Activated T-cell treated with anti-CD3 and anti-CD28 coated beads, Interleukin-2, amount 50 U/mL, for 48 hours (primary cell): ENCODE measurements at places on chromosomes 7 and 10.

DNA sequence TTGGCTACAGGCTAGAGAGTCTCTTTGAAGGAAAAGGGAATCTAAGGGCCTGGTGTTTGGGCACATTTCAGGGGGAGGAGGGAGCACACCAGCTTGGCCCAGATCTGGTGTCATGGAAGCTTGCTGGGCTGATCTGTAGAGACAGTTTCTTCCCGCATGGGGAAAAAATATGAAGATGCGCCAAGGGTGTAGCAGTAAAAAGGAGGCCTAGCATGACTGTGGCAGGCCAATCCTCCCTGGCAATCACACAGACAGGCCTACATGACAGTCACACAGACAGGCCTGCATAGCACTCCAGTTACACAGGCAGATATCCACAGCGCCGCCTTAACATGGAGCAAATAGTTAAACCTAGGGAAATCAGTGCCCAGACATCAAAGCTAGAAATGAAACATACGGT lies 123.6 kb upstream of the KIF5B start:
- no peak for DNase-seq

GRCh38 chr10:88278912-88279311 lies 304.2 kb downstream of the RNLS start:
- DNase-seq = no peak

DNA sequence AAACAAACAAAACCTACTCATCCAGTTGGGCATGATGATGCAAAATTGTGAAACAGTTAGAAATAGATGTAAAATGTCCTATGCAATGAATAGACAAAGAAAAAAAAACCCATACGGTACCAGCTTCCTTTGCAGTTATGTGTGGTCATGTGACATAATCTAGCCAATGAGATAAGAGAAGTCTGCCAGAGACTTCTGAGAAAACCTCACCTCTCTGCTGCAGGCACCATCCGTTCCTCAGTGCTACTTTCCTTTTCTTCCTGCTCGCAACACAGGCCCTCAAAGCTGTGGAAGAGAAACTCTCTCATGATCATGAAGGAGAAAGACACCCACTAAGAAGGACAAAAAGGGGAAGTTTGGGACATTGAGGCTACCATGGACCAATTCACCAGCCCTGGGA lies 76.8 kb upstream of the CARD11 start:
- peak; percentile 15 for DNase-seq

- DNase-seq = no peak
Measured at GRCh38 chr10:29142516-29143314, 146.2 kb upstream of the LYZL1 start.

DNA sequence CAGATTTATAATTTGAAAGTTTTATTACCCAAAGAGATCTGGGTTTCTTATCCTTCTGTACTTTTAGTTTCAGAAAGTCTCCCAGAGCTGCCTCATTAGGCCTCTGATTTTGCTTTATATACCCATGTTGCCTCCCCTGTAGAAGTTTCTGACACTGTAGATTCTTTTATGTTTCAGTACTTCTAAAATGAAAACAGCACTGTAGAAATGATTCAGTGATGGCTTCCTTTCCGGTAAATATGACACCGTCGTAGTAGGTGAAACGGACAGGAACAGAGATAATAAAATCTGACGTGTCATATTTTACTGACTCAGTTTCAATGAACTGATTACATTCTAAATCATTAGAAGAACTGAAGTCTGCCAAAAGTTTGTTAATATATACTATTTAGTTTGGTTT lies 272.7 kb downstream of the TWIST1 start:
- no peak for DNase-seq

DNA sequence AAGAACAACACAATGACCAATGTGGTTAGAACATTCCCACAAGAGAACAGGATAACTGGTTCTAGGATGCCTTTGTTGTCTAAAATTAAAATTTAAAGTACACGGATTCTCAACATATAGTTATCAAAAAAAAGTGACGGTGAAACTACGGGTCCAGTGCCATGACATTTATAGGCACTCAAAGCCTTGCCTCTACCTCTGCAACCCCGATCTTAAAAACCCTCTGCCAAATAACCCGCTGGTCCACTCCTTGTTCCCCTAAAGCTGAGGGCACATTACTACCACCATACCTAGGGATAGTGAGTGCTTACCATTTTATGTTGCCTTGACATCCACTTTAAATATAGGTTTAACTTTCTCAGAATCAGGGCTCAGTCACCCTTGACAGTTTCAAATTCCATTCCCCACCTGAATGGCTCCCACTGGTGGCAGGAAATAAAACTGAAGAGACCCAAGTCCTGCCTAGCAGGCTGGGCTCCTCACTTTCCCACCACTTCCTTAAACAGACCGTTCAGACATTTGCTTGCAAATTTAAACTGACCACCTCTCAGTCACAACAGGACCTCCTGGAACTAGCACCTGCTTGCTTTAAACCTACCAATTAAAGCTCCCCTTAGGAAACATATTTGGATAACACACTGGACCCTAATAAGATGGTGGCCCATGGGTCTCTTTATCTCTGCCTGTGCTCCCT lies 169.9 kb upstream of the ASAH2 start:
- DNase-seq = peak; percentile 40

DNA sequence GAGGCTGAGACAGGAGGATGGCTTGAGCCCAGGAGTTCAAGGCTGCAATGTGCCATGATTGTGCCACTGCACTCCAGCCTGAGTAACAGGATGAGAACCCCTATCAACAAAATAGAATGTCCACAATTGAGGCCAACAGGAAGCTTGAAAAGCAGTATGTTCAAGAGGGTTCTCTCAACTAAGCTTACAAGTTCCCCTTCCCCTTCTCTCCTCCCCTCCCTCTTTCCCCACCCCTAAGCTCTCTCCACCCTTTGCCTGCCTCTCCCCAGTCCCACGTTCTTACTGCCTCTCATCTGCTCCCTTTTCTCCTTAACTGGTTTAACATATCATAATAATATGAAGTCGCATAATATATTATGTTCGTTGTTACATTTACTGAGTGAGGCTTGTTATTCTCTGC lies 35.4 kb downstream of the KIAA1549 start:
- DNase-seq = no peak

GRCh38 chr7:157205438-157205837 lies 66.7 kb downstream of the UBE3C start:
- DNase-seq = no peak

DNA sequence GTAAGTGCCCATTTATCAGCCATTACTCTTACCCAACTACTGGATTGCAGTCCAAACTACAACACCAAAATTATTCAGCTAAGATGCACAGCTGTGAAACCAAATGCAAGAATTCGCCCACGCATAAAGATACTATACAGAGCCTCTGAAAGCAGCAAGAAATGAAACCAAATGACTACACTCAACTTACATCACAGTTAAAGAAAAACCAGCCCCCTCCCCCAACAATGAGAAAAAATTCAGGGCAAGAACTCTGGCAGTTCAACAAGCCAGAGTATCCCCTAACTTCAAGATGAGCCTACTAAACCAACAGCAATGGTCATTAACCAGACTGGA lies 209.1 kb upstream of the VWC2 start:
- DNase-seq = no peak

- DNase-seq = no peak
Measured at GRCh38 chr10:101760510-101760909, 15.4 kb downstream of the FGF8 start.

- no peak for DNase-seq
Measured at GRCh38 chr10:34889004-34889869, 74.1 kb upstream of the PARD3 start.

- no peak for DNase-seq
Measured at GRCh38 chr7:151291206-151291605, 42.7 kb upstream of the SMARCD3 start.

GRCh38 chr10:105023211-105024111 lies 382.4 kb downstream of the SORCS3 start:
- no peak for DNase-seq

DNA sequence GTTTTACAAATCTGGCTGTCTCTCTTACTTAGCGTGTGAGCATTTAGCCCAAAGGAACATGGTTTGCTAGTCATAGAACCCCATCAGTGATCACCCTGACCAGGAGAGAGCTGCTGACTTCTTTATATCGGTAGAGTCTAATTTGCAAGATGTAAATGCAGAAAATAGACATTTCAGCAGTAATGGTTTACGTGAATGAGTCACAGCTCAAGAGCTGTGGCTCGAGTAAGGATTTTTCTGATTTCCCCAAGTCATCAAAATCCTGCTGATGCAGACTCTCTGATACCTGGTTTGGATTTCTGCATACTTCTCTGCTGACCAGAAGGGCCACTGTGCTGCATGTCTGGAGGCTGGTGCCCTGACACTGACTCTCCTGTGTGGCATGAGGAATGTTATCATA lies 25.7 kb downstream of the NUB1 start:
- no peak for DNase-seq

DNA sequence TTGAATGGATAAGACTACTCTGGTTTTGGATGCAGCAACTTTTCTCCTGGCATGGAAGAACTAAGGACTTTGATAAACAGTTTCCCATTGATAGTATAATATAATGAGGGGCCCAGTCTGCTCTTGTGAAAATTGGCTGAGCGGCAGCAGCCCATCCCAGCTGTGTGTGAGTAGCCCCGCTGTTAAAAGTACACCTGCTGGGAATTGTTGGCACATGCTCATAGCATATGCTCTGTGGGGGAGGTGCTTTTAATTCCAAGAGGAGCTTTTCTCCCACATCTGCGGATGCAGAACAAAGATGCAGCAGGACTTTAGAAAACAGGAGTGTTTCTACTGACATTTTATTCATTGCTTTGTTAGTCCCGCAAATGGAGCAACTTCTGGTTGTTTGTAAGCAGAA lies 19.0 kb downstream of the SRI start:
- no peak for DNase-seq

GRCh38 chr10:118516716-118517115 lies 78.7 kb downstream of the PRLHR start:
- DNase-seq = no peak
